ENCODE measurements at places on chromosomes 2 and 18. TPM values are rescaled to one million over a fixed set of nuclear protein-coding genes. Genes with fewer than 3 reads are reported as not detected.

The LRRC30 gene
- not detected for total RNA-seq

The KCNIP3 gene
- 1.8 TPM for total RNA-seq

The ST6GAL2 gene
- 4.0 TPM for total RNA-seq

The EML4 gene
- total RNA-seq = 85.8 TPM

The NT5DC4 gene
- 0.09 TPM for total RNA-seq

- H3K27me3 ChIP-seq = no peaks in the 10 kb centered on the region
- peak; percentile 26 for DNase-seq
- H3K4me1 ChIP-seq = no peaks in the 10 kb centered on the region
- no peak overlapping the region for H3K4me3 ChIP-seq
- no peak overlapping the region for H3K27ac ChIP-seq
Observed at GRCh38 chr18:47050468-47050867, 15.0 kb upstream of the ELOA2 start.

DNA sequence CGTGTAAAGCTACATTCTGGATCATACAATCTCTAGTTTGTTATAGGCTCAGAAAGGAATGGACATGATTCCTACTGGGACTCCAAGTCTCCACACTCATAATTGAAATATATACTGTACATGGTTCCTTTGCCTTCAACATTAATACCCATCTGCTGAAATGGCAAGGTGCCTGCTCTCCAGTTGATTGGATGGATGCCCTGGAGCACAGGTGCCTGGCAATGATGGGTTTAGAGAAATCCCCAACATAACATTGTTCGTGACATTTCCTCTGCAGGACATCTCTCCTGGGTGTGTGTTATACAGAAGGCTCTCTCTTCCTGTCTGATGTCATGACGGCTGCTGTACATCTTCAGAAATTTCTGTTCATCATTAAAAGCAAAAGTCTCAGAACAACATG is 449.7 kb upstream of the CWC22 start:
- H3K27ac ChIP-seq = no peak overlapping the region
- H3K36me3 ChIP-seq = no peaks in the 10 kb centered on the region
- H3K4me3 ChIP-seq = no peak overlapping the region
- H3K27me3 ChIP-seq = no peaks in the 10 kb centered on the region
- H3K4me1 ChIP-seq = no peaks in the 10 kb centered on the region

DNA sequence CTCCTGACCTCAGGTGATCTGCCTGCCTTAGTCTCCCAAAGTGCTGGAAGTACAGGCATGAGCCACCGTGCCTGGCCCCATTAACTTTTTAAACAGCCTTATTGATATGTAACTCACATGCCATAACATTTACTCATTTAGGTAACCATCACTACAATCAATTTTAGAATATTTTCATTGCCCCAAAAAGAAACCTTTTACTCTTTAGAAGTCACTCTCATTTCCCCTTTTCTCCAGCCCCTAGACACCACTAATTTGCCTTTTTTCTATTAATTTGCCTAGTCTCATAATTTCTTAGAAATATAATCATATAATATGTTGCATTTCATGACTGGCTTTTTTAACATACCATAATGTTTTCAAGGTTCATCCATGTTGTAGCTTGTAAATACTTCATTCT is 57.2 kb upstream of the TACR1 start:
- no peaks in the 10 kb centered on the region for H3K4me1 ChIP-seq
- H3K4me3 ChIP-seq = no peak overlapping the region
- DNase-seq = no peak
- H3K27ac ChIP-seq = no peak overlapping the region
- H3K27me3 ChIP-seq = no peaks in the 10 kb centered on the region

- peak; percentile 59 for DNase-seq
- no peaks in the 10 kb centered on the region for H3K27me3 ChIP-seq
- peaks cover 16% of the 10 kb centered on the region for H3K4me1 ChIP-seq
- peak overlapping the region; percentile 76 for H3K4me3 ChIP-seq
- H3K27ac ChIP-seq = peak overlapping the region; percentile 96
- H3K36me3 ChIP-seq = no peaks in the 10 kb centered on the region
Observed at GRCh38 chr18:79965119-79965902, 868 bp downstream of the HSBP1L1 start.

DNA sequence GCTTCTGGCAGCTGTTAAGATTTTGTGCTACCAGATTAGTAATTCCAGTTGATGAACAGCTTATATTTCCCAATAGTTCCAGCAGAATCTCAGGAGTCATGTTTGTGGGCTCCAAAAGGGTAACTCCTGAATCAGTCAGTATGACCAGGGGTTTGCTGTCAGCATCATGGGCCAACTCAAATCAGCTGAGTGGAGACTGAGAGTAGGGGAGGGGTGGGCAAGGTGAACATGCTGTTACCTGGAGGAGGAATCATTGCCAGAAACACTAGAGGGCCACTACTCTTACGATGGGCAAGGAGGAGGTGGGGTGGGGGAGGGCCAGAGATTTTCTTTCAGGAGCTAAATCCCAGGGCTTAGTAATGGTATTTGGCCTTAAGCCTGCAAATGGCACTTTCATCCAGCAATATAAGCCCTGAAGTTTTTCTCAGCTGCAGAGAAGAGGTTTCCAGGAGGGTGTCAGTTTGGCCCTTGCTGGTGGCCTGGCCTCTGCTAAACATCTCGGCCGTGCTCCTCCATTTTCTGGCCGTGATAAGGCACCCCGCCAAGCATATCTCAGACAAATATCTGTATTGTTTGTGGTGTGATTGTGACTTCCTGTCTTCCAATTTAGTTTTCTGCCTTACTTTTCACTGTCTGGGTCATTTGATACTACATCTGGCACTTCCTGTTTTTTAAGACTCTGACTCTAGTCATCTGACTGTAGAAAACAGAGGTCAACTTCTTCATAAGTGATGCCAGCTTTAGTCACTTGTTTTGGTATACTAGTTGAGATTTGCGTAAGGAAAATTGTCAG is 120.5 kb upstream of the CXCR4 start:
- peaks cover 6% of the 10 kb centered on the region for H3K4me1 ChIP-seq
- no peak overlapping the region for H3K27ac ChIP-seq
- no peak overlapping the region for H3K4me3 ChIP-seq
- H3K27me3 ChIP-seq = no peaks in the 10 kb centered on the region
- no peaks in the 10 kb centered on the region for H3K36me3 ChIP-seq

- no peaks in the 10 kb centered on the region for H3K36me3 ChIP-seq
- no peak overlapping the region for H3K27ac ChIP-seq
- H3K27me3 ChIP-seq = no peaks in the 10 kb centered on the region
- no peaks in the 10 kb centered on the region for H3K4me1 ChIP-seq
- no peak overlapping the region for H3K4me3 ChIP-seq
- DNase-seq = no peak
Observed at GRCh38 chr2:112821682-112822081, 14.9 kb downstream of the IL1B start.

- H3K27ac ChIP-seq = no peak overlapping the region
- H3K36me3 ChIP-seq = no peaks in the 10 kb centered on the region
- DNase-seq = no peak
- no peaks in the 10 kb centered on the region for H3K27me3 ChIP-seq
Observed at GRCh38 chr2:214382229-214382628, 28.6 kb upstream of the VWC2L start.

- no peaks in the 10 kb centered on the region for H3K36me3 ChIP-seq
Observed at GRCh38 chr18:39870591-39870990, 2084.4 kb upstream of the PIK3C3 start.

GRCh38 chr2:75238670-75239330 is 39.5 kb upstream of the TACR1 start:
- H3K27me3 ChIP-seq = no peaks in the 10 kb centered on the region
- DNase-seq = peak; percentile 33
- H3K4me3 ChIP-seq = no peak overlapping the region
- H3K4me1 ChIP-seq = peaks cover 5% of the 10 kb centered on the region
- no peaks in the 10 kb centered on the region for H3K36me3 ChIP-seq
- H3K27ac ChIP-seq = no peak overlapping the region

GRCh38 chr2:98034745-98035144 is 39.0 kb upstream of the TMEM131 start:
- H3K27ac ChIP-seq = no peak overlapping the region
- no peak overlapping the region for H3K4me3 ChIP-seq
- H3K36me3 ChIP-seq = no peaks in the 10 kb centered on the region

- no peaks in the 10 kb centered on the region for H3K27me3 ChIP-seq
- no peaks in the 10 kb centered on the region for H3K4me1 ChIP-seq
- DNase-seq = no peak
- no peak overlapping the region for H3K4me3 ChIP-seq
Observed at GRCh38 chr2:142142595-142142994, 11.8 kb upstream of the LRP1B start.

- H3K27ac ChIP-seq = no peak overlapping the region
- DNase-seq = no peak
- no peaks in the 10 kb centered on the region for H3K36me3 ChIP-seq
Observed at GRCh38 chr2:40535972-40536371, 84.1 kb upstream of the SLC8A1 start.

- no peak overlapping the region for H3K4me3 ChIP-seq
- H3K27ac ChIP-seq = no peak overlapping the region
- no peaks in the 10 kb centered on the region for H3K27me3 ChIP-seq
- no peaks in the 10 kb centered on the region for H3K4me1 ChIP-seq
- H3K36me3 ChIP-seq = no peaks in the 10 kb centered on the region
Observed at GRCh38 chr2:111196435-111196834, 75.7 kb downstream of the BCL2L11 start.

GRCh38 chr2:238851761-238852160 is 3.9 kb downstream of the TWIST2 start:
- no peak overlapping the region for H3K27ac ChIP-seq
- no peaks in the 10 kb centered on the region for H3K36me3 ChIP-seq
- H3K4me1 ChIP-seq = peaks cover 4% of the 10 kb centered on the region
- peaks cover 16% of the 10 kb centered on the region for H3K27me3 ChIP-seq
- no peak for DNase-seq

DNA sequence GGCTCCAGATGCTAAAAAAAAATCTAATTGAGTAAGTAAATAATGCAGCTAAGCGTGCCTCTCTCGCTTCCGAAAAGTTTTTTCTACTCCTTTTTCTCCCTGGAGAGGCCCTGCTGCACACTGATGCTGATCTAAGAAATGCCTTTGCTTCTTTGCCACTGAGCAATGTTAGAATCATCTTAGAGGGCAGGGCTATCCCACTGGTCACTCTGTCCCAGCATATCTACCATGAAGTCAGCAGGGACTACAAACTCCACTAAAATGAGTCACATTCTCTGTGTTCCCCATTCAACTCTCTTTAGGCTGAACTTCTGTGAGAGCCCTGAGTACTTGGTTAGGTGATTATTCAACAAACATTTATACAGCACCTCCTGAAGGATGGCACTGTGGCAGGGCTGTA is 127.6 kb upstream of the LYPD1 start:
- no peak overlapping the region for H3K4me3 ChIP-seq
- DNase-seq = no peak
- no peaks in the 10 kb centered on the region for H3K36me3 ChIP-seq
- H3K4me1 ChIP-seq = no peaks in the 10 kb centered on the region

GRCh38 chr2:69309351-69310110 is 77.5 kb downstream of the GFPT1 start:
- no peak overlapping the region for H3K4me3 ChIP-seq
- H3K36me3 ChIP-seq = no peaks in the 10 kb centered on the region
- peak; percentile 90 for DNase-seq
- no peak overlapping the region for H3K27ac ChIP-seq
- no peaks in the 10 kb centered on the region for H3K4me1 ChIP-seq
- H3K27me3 ChIP-seq = no peaks in the 10 kb centered on the region

- no peak overlapping the region for H3K4me3 ChIP-seq
- H3K4me1 ChIP-seq = peaks cover 7% of the 10 kb centered on the region
- peak; percentile 14 for DNase-seq
- peaks cover 7% of the 10 kb centered on the region for H3K36me3 ChIP-seq
Observed at GRCh38 chr18:9199681-9200080, 63.1 kb downstream of the ANKRD12 start.

GRCh38 chr18:32251466-32251865 is 61.6 kb downstream of the MEP1B start:
- no peak overlapping the region for H3K4me3 ChIP-seq
- no peaks in the 10 kb centered on the region for H3K4me1 ChIP-seq
- no peaks in the 10 kb centered on the region for H3K36me3 ChIP-seq
- H3K27ac ChIP-seq = no peak overlapping the region
- no peaks in the 10 kb centered on the region for H3K27me3 ChIP-seq
- no peak for DNase-seq

GRCh38 chr2:190408538-190409271 is 550 bp downstream of the MFSD6 start:
- peak overlapping the region; percentile 97 for H3K27ac ChIP-seq
- H3K36me3 ChIP-seq = no peaks in the 10 kb centered on the region
- H3K27me3 ChIP-seq = peaks cover 7% of the 10 kb centered on the region
- DNase-seq = peak; percentile 45

DNA sequence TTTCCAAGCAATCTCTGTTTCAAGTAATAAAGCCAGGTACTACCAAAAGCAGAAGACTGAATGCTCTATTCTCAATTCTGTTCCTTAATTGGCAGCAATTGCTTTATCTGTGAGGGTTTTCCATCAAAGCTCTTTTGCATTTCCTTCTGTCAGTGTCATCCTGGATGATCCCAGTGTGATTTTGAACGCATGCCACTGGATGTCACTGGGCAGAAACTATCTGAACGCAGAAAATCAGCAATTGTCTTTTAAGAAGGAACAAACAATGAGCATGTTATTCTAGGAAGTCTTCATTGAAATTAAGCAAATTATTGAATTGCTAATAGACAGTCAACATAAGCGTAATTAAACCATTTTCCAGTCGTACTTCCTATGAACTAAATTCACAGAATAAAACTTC is 259.0 kb upstream of the REG3G start:
- H3K36me3 ChIP-seq = no peaks in the 10 kb centered on the region
- H3K27ac ChIP-seq = no peak overlapping the region
- H3K27me3 ChIP-seq = no peaks in the 10 kb centered on the region
- DNase-seq = no peak

DNA sequence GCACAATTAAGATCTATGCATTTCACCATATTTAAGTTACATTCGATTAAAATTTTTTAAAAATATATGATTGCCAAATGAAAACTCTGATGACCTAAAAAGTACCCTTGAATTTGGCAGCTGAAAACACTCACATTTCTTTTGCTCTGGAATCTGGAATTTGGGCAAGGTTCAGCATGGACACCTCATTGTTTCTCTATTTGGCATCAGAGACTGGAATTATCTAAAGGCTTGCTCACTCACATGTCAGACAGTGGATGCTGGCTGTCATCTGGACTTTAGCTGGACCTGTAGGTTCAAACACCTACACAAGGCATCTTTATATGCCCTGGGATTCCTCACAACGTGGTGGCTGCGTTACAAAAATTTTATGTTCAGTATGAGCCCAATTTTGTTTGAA is 16.1 kb downstream of the MBOAT2 start:
- H3K4me3 ChIP-seq = no peak overlapping the region
- peak; percentile 51 for DNase-seq
- H3K36me3 ChIP-seq = no peaks in the 10 kb centered on the region
- H3K27ac ChIP-seq = no peak overlapping the region

DNA sequence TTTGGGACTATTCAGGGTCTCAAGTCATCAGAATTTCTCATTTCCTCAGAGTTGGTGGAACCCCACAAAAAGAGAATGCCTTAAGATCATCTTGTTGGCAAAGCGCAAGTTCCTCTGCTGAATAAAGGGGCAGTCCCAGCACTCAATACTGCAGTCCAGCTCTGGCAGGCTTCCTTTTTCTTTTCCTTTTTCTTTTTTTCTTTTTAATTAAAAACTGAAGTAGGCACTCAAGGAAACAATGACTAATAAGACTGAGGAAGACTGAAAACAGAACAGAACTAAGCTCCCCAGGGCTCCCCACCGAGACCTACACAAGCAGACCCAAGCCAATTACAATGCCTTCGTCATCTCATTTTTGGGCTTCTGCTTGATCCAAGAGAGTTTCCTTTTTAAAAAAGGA is 82.0 kb downstream of the STK39 start:
- peak overlapping the region; percentile 80 for H3K27ac ChIP-seq
- H3K4me3 ChIP-seq = no peak overlapping the region
- no peak for DNase-seq
- no peaks in the 10 kb centered on the region for H3K4me1 ChIP-seq
- H3K36me3 ChIP-seq = peaks cover 11% of the 10 kb centered on the region
- no peaks in the 10 kb centered on the region for H3K27me3 ChIP-seq

- no peaks in the 10 kb centered on the region for H3K27me3 ChIP-seq
- H3K4me3 ChIP-seq = no peak overlapping the region
- DNase-seq = no peak
- H3K27ac ChIP-seq = peak overlapping the region; percentile 26
- no peaks in the 10 kb centered on the region for H3K36me3 ChIP-seq
Observed at GRCh38 chr18:75053028-75053629, 155.8 kb downstream of the PTGR3 start.
